ENCODE measurements at places on chromosomes 1 and 21.

GRCh38 chr1:86015375-86015774, 141.2 kb downstream of the COL24A1 start:
- DNase-seq = no peak

DNA sequence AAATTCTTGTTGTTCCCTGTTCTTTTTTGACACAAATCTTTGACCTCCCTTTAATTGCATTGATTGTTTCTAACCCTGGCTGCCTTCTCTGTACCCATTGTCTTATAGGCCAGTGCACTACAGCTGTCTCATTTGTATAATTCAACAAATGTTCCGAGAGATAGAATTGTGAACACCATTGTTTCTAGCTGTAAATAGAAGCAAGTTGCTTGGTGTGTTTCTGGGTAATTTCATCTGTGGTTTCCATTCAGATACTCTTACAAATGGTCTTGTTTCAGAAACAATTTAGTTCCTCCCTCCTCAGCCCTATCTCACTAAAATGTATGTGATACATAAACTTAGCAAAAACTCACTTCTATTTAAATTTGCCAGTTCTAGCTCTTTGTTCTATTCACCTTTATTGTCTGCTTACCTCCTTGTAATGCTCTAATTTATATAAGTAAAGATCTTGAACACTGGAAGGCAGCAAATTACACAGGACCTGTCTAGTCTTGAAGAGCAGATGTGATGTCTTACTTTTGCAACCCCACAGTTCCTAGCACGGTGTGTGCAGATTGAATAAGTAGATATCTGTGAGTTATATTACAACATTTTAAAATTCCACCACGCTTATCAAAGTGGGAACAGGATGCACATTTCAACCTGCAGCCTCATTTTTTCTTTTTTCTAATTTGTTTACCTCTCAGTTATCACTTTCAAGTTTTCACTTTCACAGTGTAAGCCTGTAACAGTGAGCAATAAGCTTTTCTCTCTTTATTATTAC, 515.6 kb upstream of the ZP4 start:
- no peak for DNase-seq

GRCh38 chr1:97119260-97120158, 397.9 kb downstream of the PTBP2 start:
- DNase-seq = no peak

DNA sequence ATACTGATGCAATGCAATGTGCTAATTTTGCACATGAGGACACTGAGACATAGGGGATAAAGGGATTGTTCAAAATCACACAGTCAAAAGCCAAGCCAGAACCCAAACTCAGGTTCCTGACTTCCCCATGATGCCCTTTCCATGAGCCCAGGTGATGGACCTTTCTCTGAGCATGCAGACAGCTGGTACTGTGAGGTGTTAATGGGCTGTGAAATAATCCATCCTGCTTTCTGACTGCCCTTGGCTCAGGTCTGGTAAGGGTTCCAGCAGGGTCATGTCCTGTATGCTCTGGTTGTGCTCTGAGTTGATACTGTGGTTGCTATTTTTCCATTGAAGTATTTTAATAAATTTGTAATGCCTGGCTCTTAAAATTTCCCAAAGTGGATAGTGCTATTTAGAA, 50.0 kb downstream of the CNIH3 start:
- no peak for DNase-seq

DNA sequence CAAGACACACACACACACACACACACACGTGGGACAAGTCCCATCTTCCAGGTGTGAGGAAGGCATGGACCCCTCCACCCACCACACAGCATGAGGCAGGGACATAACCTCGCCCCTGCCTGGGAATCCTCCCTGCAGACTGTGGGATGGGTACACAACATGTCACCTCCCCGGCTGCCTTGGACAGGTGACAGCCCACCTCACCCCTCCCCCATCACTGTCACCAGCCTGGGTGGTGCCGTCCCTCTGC, 40.7 kb downstream of the AHDC1 start:
- DNase-seq = no peak

- peak; percentile 5 for DNase-seq
These were observed 218.3 kb downstream of the HHIPL2 start for GRCh38 chr1:222329493-222330045.

- DNase-seq = peak; percentile 30
These were observed 15.8 kb upstream of the REG4 start for GRCh38 chr1:119827010-119827409.

DNA sequence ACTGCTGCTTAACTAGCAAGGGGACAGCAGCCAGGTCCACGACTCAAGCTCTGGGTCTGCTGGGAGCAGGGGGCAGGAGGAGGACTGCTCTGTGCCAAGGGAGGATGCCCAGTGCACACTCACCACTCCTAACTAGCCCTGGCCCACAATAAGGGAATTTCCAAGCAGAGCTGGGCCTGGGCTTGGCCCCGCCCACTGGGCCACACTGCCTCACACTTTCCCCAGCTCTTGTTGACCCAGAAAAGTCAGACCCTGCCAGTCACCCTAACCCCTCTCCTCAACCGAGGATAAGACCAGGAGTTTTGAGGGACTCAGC, 18.7 kb downstream of the SLC9A1 start:
- DNase-seq = no peak

DNA sequence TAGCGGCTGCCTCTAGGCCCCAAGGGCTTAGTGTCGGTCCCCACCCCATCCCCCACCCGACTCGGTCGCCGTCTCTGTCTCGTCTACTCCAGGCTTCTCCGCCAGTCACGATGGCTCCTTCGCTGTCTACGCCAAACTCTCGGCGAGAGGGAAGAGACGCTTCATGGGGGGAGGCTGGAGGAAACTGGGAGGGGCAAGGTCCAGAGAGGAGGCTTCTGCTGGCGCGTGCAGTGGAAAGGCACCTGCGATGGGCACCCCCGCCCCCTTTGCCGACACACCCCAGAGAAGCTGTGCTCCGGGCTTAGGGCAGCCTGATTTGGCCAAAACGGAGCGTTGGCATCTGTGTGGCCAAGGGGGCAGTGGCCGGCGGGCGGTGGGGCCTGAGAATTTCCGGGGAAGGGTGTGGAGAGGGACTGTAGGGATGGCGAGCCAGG, 1.2 kb upstream of the CSMD2 start:
- no peak for DNase-seq

DNA sequence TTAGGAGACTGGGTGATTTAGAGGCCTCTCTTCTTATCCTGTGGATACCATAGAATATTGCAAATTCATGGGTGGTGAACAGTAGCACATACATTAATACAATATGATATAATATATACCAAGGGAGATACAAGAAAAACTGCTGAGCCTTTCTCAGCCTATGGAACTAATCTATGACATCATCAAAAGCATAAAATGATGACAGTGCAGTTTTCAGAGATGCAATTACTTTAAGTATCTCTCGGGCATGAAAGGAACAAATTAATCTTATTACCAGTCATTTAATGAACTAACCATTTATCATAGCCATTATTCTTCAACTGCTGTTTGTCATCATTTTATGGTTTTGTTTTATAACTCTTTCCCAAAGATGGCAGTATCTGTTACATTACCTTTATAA, 3.5 kb downstream of the CHODL start:
- no peak for DNase-seq

- peak; percentile 61 for DNase-seq
These were observed 4.4 kb upstream of the ADAMTS1 start for GRCh38 chr21:26849428-26850115.

DNA sequence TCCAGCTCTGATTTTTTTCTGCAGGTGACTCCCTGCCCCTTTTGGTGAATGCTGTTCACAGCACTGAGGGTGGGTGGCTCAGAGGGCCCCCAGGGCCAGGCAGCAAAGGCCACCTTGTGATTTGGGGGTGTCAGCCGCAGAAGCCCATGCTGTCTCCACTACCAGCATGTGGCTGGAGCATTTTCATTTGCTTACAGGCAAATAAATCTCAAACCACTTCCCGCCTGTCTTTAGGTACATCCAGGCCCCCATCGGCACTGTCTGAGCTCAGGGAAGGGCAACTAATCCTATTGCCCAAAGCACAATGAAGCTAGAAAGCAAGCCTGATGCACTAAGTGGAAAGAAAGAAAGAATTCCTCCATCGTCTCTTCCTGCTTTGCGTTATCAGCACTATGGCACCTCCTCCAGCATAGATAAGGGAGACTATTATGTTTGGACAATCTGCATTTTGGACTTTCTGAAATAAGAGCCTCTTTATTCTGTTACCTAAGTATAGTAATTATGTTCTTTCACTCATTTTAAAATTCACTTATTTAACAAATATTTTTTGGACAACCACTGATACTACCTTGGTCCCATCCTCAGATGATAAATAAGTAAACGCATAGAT, 100.5 kb upstream of the TLR5 start:
- DNase-seq = no peak

DNA sequence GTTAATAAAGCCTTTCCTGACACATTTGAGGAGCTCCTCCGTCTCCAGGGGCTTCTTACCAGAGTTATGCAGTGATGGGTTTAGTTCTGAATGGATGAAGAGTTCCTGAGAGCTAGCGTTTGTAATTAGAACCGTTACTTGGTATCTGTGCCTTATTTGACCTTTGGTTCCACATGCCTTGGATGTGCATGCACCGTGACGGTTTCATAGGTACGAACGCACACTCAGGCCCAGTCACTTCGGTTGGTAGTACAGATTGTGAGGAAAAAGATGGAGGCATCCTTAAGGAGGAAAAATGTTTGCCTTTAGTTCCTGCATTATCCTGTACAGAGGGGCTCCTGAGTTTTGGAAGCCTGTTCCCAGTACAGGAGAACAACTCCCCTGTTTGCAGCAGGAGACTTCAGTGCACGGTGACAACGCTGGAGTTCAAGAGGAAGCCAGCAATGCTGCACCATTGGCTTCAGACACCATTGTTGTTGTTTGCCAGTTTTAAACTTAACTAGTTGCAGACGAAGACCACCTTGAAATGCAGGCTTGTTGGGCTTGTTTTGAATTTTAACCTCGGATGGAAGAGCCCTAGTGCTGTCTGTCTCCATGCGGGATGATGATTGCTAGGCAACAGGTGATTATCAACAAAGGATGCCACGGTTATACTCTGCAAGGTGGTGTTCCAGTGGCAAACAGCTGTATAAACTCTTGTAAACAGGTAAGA, 8.2 kb downstream of the RBM15 start:
- no peak for DNase-seq

GRCh38 chr1:86866665-86867064, 47.3 kb downstream of the SELENOF start:
- no peak for DNase-seq

- no peak for DNase-seq
These were observed 70.3 kb upstream of the RGL1 start for GRCh38 chr1:183734543-183735036.

DNA sequence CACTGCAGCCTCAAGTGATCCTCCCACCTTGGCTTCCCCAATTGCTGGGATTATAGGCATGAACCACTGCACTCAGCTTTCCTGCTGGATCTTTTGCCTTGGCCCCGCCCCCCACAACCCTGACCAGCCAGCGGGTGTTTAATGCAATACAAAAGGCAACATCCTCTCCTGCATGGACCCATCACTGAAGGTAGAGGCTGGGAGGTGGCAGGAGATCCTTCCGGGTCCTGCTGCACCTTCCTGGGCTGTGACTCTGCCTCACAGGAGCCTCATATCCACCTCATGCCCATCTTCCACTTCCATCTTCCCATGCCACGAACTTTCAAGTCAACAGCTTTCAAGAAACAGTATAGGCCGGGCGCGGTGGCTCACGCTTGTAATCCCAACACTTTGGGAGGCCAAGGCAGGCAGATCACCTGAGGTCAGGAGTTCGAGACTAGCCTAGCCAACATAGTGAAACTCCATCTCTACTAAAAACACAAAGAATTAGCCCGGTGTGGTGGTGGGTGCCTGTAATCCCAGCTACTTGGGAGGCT, 11.7 kb upstream of the WNT9A start:
- no peak for DNase-seq

DNA sequence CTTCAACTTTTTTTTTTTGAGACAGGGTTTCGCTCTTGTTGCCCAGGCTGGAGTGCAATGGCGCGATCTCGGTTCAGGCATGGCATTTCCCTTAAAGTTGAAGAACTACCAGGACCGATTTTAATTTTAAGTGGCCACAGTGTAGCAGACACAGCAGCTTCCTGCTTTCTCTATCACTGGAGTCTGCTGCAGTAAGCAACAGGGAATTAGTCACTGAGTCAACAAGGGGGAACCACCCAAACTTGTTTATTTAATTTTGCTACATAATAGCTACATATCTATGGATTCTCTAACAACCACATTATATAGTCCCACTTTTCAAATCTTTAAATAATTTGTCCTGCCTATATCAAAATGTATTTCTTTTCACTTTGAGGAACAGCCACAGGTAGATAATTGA, 12.5 kb upstream of the TNNI3K start:
- no peak for DNase-seq

DNA sequence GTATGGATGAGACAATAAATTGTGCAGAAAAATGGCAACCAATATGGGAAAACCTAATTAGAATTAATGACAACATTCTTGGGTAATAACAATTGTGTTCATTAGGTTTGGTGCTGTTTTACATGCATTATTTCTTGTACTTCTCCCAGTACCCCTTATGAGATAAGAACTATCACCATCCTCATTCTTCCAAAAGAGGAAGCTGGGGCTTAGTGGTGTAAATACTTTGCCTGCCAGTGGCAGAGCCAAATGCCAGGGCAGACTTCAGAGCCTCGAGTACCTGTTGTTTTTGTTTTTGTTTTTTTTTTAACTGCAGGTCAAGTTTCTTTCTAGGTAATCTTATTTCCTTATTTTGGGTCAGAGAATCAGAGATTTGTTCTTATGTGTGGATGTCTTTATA, 206.4 kb downstream of the RHOU start:
- DNase-seq = no peak

DNA sequence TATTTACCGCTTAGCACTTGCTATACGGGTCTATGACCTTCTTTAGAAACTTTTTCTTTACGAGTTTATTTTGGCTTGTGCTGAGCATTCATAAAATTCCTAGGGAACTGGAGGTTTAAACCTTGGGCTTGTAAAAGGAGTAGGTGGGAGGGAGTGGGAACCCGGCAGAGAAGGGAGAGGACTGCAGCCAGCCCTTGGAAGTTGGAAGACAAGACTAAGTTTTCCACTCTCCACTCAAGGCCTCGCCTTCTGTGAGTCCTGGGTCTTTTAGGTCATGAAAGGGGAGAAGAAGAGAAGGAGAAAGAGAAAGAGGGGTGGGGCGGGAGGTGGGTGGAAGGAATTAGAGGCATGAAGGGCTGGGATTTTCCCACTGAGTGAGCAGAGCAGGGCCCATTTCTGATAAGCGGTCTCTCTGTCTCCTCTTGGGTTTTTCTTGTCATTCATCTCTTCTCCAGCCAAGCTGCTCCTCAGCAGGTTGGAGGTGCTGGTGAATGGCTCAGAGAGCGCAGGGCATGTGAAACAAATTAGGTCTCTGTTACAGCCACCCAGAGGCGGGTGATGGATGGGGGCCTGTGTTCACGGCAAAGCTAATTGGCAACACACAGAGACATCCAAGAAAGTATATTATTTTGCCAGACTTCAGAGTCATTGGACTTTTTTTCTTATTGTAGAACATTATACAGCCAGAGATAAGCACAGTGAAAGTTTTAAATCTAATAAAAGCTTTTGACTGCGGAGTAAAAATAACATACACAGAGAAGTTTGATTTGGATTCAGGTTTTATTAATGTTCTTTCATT, 247.3 kb downstream of the FOXD2 start:
- no peak for DNase-seq

GRCh38 chr21:45700461-45700860, 56.9 kb downstream of the PCBP3 start:
- no peak for DNase-seq
